Glutamatergic neuron (in vitro differentiated cells): ENCODE measurements at places on chromosomes 7 and 10. TPM values are rescaled to one million over a fixed set of nuclear protein-coding genes. Genes with fewer than 3 reads are reported as not detected.

The GRM3 gene
- total RNA-seq = not detected

The SPDYE1 gene
- not detected for total RNA-seq

The WAPL gene
- total RNA-seq = 33.4 TPM

The RAPGEF5 gene
- total RNA-seq = 169 TPM

The NKX2-3 gene
- not detected for total RNA-seq

The PDAP1 gene
- total RNA-seq = 134 TPM

The KLF14 gene
- total RNA-seq = not detected

The SPDYE16 gene
- total RNA-seq = 0.20 TPM

The ST8SIA6 gene
- not detected for total RNA-seq

- DNase-seq = no peak
These were observed 284.1 kb upstream of the NPSR1 start for GRCh38 chr7:34373940-34374339.

DNA sequence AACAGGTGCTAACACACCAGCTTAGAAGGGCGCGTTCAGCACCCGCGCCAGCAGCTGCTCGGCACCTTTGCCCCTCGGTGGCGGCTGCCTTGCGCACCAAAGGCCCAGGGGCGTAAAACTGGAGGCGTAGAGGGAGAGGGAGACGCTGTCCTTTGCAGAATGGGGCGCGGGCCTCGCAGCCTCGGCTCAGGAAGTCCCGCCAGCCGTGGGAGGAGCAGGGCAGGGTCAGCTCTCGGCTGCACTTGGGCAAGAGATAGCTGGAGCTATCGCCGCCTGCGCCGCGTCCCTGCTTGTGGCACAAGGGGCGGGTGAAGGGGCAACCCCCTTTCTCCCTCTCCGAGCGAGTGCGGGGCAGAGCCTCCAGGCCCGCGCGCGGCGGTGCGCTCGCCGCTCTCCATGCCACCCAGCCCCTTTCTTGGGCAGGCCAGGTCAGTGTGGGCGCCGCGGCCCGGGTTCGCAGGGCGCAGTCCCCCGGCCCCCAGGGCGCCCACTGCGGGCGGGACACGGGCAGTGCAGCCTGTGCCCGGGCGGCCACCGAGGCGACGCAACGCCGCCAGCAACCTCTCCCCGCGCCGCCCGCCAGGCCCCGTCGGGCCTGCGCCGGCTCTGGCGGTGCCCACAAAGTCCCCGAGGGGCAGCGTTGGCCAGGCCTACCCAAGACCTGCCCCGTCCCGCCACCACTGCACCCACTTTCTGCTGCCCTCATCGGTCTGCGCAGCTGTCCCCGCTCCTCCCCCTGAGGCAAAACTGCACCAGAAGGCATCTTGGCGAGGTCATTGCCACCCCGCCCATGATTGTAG is 4.1 kb downstream of the NEUROD6 start:
- peak; percentile 55 for DNase-seq

DNA sequence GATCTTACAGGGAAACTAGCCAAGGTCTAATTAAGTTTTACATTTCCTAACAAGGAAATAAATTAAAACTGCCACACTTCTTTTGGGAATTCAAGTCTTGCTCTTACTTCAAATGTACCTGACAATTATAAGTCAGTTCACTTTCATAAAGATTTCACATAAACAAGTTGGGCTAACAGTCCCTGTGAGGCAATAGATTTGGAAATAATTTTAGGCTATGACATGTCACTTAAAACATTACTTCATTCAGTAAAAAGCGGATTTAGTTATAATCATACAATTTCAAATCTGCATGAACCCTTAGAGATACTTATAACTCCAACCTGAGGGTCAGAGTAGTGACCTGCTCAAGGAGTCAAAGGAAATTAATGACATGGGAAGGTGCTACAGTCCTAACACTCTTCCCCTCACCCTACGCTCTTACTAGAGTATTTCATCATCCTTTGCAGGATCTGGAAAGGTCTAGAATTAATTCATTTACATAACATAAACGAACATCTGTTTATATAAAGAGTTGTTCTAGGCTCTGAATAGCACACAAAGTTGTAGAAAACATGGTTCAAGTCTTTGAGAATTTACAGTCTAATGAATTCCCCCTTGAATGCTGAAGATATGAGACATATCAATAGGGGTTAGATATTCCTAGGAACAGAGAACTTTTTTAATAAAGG is 32.3 kb upstream of the DNAJB12 start:
- DNase-seq = no peak

GRCh38 chr7:149319376-149319775 is 57.4 kb downstream of the ZNF783 start:
- no peak for DNase-seq

DNA sequence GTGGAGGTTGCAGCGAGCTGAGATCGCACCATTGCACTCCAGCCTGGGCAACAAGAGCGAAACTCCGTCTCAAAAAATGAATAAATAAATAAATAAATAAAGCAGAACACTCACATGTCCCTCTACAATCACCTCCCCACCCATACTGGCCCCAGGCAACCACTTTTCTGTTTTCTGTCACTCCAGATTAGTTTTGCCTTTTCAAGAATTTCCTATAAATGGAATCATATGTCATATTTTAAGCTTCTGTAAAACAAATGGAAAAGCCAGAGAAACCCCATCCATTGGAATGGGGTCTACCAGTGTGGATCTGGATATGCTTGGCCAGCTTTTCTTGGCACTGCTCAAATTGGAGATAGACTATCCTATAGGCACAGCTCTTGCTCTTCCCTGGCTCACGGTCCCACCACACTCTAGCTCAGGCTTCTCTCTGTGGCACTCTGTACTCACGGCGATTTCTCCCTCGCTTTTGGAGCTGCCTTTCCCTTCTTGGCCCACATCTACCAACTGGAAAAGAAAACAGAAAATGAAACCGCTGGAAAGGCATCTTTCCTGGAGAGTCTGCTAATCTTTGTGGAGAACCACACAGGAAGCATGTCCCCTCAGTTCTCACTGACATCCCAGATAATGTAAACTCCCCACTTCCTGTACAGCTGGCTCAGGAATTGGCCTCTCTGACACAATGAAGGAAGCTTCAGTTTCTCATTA is 210.1 kb downstream of the JCAD start:
- no peak for DNase-seq

DNA sequence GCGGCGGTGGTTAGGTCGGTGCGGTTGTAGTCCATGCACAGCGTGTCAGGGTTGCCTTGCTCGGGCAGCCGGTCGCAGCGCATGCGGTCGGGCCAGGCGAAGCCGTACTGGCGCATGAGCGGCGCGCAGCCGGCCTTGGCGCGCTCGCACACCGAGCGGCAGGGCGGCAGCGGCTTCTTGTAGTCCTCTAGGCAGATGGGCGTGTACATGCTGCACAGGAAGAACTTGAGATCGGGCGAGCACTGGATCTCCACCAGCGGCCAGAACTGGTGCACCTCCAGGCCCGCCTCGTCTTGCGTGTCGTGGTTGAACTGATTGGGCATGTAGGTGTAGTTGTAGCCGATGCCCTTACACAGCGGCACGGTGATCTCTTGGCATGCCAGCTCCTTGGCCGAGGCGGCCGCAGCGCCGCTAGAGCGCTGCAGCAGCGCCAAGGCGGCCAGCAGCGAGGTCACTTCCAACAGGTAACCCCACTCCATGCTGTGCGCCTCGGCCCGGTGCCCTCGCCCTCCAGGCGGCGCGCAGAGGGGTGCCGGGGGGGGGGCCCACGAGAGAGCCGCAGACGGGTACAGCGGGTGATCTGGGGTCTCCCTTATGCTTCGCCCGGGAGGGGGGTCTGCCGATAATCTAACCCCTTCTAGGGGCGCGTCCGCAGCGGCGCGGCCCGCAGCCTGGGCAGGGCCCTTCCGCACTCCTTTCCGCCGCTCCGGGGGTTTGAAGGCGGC is 983 bp downstream of the FZD8 start:
- peak; percentile 84 for DNase-seq

GRCh38 chr10:451021-451471 is 238.4 kb downstream of the DIP2C start:
- DNase-seq = no peak

GRCh38 chr7:80847895-80848294 is 71.0 kb downstream of the SEMA3C start:
- DNase-seq = no peak

- DNase-seq = no peak
These were observed 441.8 kb upstream of the AKR1E2 start for GRCh38 chr10:4384245-4384644.

DNA sequence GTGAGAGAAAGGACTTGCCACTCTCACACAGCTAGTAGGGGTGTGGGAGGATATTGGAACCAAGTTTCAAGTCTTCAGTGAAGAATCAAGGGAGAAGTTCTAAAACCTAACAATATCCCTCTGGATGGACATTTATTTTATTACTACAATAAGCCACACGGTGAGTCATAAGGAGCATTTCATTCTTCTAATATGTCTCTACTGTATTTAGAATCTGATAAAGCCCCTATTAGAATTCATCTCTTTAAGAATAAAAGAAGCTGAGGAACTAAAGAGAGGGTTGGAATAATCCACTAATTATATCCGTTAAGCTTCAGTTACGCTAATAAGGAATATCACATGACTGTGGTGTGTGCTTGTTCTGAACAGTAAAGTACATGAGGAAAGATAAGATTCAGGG is 40.9 kb upstream of the ATRNL1 start:
- no peak for DNase-seq

DNA sequence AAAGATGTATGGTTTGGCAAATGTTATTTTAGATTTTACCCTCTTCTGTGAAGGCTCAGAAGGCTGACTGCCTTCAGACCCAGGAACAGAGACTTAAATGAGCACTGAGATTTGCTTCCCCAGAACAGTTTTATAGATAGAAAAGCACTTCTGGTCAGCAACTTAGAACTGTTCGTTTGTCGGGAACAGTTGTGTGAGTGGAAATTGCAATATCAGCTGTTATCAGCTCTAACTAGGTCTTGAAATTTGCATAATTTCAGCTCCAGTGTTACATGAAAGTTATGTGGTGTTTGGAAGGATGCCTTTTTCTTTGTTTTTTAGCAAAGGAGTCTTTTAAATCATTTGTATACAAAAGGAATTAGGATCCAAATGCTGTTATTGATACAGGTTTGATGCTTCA is 83.8 kb upstream of the MXI1 start:
- no peak for DNase-seq

DNA sequence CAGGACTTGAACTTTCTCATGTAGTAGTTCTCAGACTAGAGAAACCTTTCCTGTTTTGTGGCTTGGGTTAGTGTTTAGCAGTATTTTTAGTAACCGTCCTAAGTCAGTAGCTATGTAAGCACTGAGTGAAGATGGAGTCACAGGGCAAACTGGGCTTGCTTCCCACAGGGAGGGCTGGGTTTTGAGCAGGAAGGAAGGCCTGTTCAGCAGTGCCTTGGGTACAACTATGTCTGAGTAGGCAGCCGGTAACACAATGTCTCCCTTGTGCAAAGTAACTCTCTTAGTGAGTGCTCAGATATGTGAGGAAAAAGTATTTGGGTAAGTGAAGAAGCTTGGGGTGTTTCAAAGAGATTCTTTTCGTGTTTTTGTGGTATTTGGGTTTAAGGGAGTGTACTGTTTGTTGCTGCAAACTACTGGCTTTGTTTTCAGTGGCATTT is 96.4 kb downstream of the CCSER2 start:
- DNase-seq = no peak

GRCh38 chr10:96651998-96652431 is 65.2 kb upstream of the TM9SF3 start:
- no peak for DNase-seq

GRCh38 chr7:102390697-102391484 is 5.3 kb upstream of the PRKRIP1 start:
- DNase-seq = peak; percentile 92

DNA sequence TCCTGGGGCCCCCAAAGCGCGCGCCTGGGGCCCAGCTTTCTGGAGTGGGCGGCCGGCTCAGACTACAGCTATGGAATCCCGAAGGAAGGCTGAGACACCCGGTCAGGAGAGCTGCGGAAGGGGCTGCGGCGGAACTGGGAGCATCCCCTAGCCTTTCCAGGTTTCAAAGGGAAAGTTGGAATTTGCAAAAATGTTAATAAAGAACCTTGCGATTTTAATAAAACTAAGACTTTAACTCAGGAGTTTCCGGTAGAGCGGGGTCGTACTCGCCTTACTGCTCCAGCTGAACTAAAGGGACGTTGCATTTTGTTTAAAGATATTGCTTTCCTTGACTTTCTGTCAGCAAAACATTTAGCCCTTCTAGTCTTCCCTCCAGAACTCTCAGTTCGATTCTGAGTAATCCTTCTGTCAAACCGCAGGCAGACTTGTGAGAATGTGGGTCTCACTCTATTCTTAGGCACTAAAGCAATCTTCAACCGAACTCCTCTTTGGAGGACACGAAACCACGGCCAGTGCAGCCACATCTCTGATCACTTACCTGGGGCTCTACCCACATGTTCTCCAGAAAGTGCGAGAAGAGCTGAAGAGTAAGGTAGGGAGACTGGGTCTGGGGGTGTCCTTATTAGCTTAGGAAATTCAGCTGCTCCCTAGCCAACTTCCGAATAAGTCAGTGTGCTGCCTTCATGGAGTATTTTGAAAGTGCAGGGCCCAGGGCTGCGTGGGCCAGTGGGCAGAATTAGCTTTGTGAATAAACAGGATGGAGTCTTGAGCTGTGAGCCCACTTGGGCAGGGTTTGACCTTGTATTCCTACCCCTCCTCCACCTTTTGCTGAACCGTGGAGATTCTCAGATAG is 1.9 kb downstream of the CYP26A1 start:
- DNase-seq = no peak

DNA sequence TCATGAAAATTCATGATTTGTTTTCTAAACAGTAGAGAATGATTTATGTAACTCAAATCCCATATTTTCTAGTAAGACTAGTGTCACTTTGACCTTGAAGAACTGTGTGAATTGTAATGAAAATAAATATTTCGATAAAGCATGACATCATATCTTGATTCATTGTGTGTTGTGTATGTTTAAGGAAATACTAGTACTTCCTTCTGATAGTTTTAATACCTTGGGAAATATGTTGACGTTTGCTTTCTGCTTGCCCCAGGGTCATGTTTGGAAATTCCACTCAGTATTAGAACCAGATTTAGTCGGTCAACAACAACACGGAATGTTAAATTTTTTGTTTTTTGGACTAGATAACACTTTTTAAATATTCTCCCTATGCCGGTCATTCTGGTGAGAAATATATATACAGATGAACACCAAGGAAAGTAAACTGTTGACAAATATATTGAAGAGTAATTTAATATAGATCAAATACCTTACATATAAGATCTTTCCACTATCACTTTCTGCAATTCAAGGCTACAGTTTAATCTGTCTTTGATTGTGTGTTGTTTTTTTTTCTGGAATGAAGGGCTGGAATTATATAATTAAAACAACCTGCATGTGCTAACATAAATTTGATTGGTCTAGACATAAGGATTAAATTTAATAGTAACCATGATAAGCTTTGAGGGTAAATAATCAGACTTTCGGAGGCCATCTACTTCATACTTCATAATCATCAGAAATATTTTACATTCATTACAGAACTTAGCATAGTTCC is 126.2 kb downstream of the MDFIC start:
- no peak for DNase-seq

GRCh38 chr10:84665211-84665610 is 336.8 kb downstream of the CCSER2 start:
- DNase-seq = no peak

GRCh38 chr10:48901319-48901718 is 38.3 kb downstream of the LRRC18 start:
- no peak for DNase-seq

GRCh38 chr10:6598679-6599078 is 18.6 kb upstream of the PRKCQ start:
- no peak for DNase-seq
